ENCODE measurements at places on chromosomes 13 and 19.

DNA sequence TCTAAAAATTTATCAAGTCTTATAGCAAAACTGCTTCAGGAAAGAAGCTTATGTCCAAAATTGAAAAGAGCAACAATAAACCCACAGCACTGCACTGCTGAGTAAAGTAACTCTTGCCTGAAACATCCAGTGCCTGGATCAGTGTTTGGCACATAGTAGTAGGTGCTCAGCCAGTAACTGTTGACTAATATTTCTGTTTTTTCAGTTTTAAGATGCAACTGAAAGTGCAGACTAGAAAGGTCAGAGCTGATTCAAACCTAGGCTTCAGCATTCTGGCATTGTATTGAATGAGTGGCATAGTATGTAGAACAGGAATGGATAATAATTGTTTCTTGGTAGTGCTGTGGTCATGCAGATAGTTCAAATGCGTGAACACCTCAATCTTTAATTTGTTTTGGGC, 67.6 kb downstream of the UBL3 start:
- no peak for DNase-seq

- DNase-seq: no peak
These were observed 1.7 kb downstream of the YJEFN3 start for GRCh38 chr19:19530423-19530804.

DNA sequence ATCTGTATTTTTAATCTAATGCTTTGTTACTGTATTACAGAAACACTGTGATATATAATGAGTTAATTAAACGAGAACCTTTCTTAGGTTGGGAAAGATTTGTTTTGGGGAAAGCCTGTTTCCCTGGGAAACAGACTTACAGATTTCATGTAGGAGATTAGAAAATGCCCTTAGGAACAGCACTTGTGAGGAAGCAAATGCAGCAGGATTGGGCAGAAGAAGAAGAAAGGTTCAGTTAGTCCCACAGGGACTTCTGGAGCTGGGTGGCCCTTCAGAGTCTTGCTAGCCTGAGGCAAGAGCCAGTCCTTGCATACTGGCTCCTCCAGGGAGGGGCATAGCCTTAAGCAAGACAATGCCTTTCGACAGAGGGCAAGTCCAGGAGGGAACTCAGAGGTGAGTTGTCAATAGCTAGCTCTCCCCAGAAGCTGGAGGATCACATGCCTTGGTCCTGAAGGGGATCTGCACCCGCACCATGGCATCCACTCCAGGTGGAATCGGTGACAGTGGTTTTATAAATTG, 36.8 kb downstream of the N4BP2L1 start:
- no peak for DNase-seq

DNA sequence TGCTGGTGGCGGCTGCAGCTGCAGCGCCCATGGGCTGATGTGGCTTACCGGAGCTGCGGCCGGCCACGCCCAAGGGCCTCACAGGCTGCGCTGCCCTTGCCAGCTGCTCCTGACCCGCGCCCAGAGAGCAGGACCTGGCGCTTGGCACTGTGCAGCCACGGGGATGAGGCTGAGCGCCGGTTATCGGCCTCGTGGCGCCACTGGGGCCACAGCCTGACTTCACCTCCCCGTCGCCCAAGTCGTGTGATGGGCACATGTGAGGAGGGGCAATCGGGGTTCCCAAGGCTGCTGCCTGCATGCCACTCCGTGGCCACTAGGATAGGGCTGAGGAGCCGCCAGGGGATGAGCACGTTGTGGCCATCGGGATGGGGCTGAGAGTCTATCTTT, 77.2 kb upstream of the PABPC3 start:
- no peak for DNase-seq

- DNase-seq: no peak
These were observed 1.4 kb downstream of the ANKRD10 start for GRCh38 chr13:110913322-110914080.

- DNase-seq: no peak
These were observed 48.8 kb downstream of the FRY start for GRCh38 chr13:32080328-32080744.

DNA sequence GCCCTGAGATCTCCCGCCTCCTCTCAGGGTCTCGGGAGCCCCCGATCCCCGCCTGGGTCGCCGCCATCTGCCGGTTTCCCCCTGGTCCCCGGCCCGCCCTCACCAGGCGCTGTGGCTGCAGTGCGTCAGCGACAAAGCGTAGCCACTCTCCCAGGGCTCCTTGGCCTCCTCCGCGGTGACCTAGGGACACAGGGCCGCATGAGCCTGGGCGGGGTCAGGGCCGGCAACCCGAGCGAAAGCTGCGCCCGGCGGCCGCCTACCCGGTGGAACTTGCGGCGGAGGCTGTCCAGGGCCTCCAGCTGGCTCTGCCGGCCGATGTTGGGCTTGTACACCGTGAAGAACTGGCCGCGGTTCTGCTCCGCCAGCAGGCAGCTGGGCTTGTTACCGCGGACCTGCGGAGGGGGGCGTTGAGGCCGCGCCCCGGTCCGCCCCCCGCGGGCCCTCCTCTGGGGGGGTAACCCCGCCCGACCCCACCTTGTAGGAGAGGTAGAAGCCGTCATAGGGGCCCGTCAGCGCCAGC, 5.3 kb downstream of the GPX4 start:
- DNase-seq: no peak

DNA sequence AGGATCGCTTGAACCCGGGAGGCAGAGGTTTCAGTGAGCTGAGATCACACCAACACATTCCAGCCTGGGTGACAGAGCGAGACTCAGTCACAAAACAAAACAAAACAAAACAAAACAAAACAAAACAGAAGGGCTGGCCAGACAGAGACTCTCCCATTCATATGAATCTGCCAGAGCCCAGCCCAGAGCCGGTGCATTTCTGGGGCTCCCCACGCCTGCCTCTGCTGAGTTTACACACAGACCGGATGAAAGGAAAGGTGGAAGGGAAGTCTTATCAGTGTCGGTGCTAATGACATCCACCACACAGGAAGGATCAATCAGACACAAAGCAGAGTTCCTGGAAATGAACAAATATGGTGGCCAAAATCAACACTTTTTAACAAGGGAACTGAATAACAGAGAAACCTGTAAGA, 6.8 kb downstream of the TRAPPC6A start:
- no peak for DNase-seq

DNA sequence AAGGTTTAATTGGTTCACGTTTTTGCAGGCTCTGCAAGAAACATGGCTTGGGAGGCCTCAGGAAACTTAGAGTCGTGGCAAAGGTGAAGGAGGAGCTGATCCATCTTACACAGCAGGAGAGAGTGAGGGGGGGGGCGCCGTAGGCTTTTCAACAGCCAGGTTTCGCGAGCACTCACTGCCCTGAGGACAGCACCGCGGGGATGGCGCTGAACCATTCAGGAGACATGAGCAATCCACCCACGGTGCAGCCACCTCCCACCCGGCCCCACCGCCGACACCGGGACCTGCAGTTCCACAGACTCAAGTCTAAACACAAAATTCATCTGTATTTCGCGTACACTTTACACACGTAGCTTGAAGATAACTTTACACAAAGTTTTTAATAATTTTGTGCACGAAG, 73.6 kb downstream of the KDM4B start:
- no peak for DNase-seq

DNA sequence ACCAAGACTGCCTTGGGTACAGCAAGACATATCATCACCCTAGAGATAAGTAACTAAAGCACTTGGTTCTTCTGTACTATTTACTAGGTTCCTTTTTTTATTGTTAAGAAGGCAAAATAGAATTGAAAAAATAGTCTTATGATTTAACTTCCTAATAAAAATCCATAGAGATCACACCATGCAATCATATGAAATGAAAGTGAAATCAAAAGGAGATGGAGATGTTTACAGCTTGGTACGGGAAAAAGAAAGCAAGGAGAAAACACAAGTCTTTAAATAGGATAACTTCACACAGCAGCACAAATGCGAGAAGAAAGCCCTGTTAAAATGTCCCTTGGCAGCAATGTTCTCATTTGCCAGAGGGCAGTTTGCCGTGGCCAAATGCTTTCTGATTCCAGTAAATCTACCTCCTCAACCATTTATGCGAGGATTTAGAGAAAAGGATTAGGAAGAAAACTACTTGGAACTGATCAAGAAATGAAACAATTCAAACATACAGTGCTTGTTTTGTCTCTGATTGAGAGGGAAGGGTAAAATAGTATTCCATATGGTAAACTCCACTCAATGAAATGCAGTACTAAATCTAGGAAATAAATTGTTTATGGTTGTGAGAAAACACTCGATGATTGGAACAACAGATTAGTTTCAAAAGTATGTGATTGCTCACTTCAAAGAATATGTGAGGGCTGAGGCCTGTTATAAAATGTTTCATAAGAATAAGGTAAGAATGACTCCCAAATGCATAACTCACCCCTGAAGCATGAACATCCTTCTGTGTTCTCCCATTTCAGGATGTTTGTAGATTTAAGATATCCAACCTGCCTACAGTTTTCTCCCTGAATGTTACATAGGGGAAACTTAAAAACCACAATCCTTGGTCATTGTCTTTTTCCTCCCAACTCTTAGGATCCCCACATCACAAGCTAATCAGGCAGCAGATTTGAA, 487.8 kb downstream of the DACH1 start:
- no peak for DNase-seq

GRCh38 chr13:24668955-24669582, 11.1 kb upstream of the ATP12A start:
- peak; percentile 22 for DNase-seq

DNA sequence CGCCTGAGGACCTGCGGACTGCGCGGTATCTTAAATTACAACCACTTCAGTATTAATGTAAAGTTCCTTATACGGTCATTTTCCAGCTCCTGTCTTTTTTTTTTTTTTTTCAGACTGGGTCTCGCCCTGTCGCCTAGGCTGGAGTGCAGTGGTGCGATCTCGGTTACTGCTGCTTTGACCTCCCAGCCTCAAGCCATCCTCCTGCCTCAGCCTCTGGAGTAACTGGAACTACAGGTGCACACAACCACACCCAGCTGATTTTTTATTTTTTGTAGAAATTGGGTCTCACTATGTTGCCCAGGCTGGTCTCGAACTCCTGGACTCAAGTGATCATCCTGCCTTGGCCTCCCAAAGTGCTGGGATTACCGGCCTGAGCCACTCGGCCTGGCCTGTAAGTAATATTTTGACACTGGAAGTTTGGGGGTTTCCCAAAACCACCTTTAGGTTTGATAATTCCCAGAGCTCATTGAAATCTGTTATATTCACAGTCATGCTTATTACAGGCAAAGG, 406 bp upstream of the EID2B start:
- DNase-seq: no peak

DNA sequence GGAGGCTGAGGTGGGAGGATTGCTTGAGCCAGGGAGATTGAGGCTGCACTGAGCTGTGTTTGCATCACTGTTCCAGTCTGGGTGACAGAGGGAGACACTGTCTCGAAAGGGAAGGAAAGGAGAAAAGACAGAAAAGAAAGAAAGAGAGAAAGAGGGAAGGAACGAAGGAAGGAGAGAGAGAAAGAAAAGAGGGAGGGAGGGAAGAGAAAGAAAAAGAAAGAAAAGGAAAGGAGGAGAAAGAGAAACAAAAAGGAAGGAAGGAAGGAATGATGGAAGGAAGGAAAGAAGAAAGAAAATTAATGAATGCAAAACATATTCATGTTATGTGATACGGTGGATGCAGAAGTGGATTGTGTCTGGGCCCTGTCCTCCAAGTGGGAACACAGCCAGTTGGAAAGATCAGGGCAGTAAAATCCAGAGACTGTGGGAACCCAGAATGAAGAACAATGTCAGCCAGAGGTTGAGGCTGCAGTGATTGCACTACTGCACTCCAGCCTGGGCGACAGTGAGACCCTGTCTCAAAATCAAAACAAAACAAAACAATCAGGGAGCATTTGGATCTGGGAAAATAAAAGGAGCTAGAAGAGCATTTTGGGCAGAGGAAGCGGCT, 6.2 kb downstream of the PHLDB3 start:
- no peak for DNase-seq

Data from NCI-H187 (cell line).